ENCODE measurements at places on chromosomes 12 and 14. TPM values are rescaled to one million over a fixed set of nuclear protein-coding genes. Genes with fewer than 3 reads are reported as not detected.

The TMBIM4 gene
- total RNA-seq: 88.7 TPM

The STYK1 gene
- total RNA-seq: 1.6 TPM

GRCh38 chr14:75450381-75451276 is 22.8 kb downstream of the JDP2 start:
- peaks cover 19% of the 10 kb centered on the region for H3K4me1 ChIP-seq
- H3K27ac ChIP-seq: no peak overlapping the region
- DNase-seq: no peak
- no peaks in the 10 kb centered on the region for H3K36me3 ChIP-seq
- no peak overlapping the region for H3K4me3 ChIP-seq

GRCh38 chr14:77707355-77707723 is 484 bp downstream of the ALKBH1 start:
- H3K4me1 ChIP-seq: peaks cover 41% of the 10 kb centered on the region
- H3K27me3 ChIP-seq: no peaks in the 10 kb centered on the region
- H3K27ac ChIP-seq: peak overlapping the region; percentile 90
- peak overlapping the region; percentile 93 for H3K4me3 ChIP-seq
- H3K36me3 ChIP-seq: peaks cover 8% of the 10 kb centered on the region

The ADCY6 gene
- total RNA-seq: 0.67 TPM

- no peak overlapping the region for H3K27ac ChIP-seq
- no peak overlapping the region for H3K4me3 ChIP-seq
- no peak for DNase-seq
- H3K27me3 ChIP-seq: no peaks in the 10 kb centered on the region
Measured at GRCh38 chr12:77687321-77687720, 143.4 kb upstream of the NAV3 start.

The EML5 gene
- 4.9 TPM for total RNA-seq

The RD3L gene
- not detected for total RNA-seq

DNA sequence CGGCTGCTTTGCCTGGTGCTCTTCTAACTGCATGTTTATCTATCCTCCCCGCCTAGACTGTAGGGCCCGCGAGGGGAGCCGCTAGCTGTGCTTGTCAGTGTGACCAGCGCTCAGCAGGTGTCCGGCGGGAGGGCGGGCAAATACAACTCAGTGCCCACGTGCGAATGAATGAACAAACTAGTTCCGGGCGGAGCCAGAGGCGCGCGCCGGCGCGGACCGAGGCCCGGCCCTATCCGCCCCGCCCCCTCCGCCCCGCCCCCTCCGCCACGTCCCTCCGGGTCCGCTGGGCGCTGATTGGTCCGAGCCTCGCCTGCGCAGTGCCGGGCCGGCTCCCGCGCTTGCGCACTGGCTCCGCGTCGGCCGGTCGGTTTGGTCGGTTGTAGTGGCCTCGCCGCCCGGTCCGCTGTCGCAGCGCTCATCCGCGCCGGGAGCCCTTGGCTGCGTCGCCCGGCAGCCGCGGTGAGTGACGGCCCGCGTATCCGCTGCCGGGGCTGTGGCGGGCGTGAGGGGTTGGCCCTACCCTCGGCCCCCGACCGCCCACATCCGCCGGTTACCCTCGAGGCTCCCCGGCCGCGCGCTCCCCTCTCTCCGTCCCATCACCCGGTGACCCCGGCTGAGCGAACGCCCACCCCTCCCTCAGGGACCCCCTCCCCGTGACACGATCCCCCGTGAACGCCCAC is 60.0 kb downstream of the DDX51 start:
- H3K36me3 ChIP-seq: peaks cover 5% of the 10 kb centered on the region
- peak overlapping the region; percentile 81 for H3K27ac ChIP-seq
- H3K27me3 ChIP-seq: no peaks in the 10 kb centered on the region
- peaks cover 27% of the 10 kb centered on the region for H3K4me1 ChIP-seq
- peak; percentile 90 for DNase-seq

The PLXNC1 gene
- 11.3 TPM for total RNA-seq

- H3K27ac ChIP-seq: no peak overlapping the region
- H3K4me3 ChIP-seq: no peak overlapping the region
- no peak for DNase-seq
- H3K36me3 ChIP-seq: no peaks in the 10 kb centered on the region
- H3K4me1 ChIP-seq: no peaks in the 10 kb centered on the region
- peaks cover 9% of the 10 kb centered on the region for H3K27me3 ChIP-seq
Measured at GRCh38 chr14:96178461-96179321, 25.9 kb upstream of the BDKRB2 start.

GRCh38 chr14:56063131-56063530 is 55.1 kb upstream of the PELI2 start:
- no peak for DNase-seq
- H3K27ac ChIP-seq: no peak overlapping the region
- peaks cover 13% of the 10 kb centered on the region for H3K4me1 ChIP-seq
- no peak overlapping the region for H3K4me3 ChIP-seq
- peaks cover 21% of the 10 kb centered on the region for H3K27me3 ChIP-seq
- no peaks in the 10 kb centered on the region for H3K36me3 ChIP-seq

DNA sequence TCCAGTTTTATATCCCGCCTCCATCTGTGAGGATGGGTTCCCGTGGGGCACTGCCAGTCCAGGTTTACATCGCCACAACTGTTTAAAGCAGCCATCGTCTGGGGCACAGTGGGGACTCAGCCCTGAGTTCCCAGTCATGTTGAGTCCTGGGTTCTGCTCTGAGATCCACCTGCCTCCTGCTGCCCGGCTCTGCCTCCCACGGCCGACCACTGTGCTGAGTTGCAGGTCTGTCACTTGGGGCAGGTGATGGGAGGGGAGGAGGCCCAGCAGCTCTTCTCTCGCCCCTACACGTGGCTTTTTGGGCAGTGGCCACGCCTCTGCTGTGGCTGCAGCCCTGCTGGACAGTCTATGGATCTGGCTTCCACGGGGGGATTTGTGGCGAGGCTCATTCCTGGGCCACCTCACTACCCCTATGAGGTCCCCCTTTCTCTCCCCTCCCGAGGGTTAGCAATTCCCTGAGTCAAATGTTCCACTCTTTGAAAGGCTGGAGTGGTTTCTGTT is 143.0 kb downstream of the ADGRD1 start:
- no peaks in the 10 kb centered on the region for H3K36me3 ChIP-seq
- peaks cover 14% of the 10 kb centered on the region for H3K4me1 ChIP-seq
- DNase-seq: no peak

- no peak overlapping the region for H3K27ac ChIP-seq
- peaks cover 4% of the 10 kb centered on the region for H3K4me1 ChIP-seq
- peaks cover 68% of the 10 kb centered on the region for H3K27me3 ChIP-seq
- H3K4me3 ChIP-seq: peak overlapping the region; percentile 65
- no peak for DNase-seq
Measured at GRCh38 chr12:65728455-65728847, 95.8 kb upstream of the HMGA2 start.

- H3K36me3 ChIP-seq: no peaks in the 10 kb centered on the region
- no peak overlapping the region for H3K4me3 ChIP-seq
- no peaks in the 10 kb centered on the region for H3K4me1 ChIP-seq
- no peaks in the 10 kb centered on the region for H3K27me3 ChIP-seq
- no peak for DNase-seq
Measured at GRCh38 chr14:23640524-23641141, 4.5 kb downstream of the DHRS2 start.

The EXOC3L4 gene
- total RNA-seq: not detected

The C1QL4 gene
- not detected for total RNA-seq

DNA sequence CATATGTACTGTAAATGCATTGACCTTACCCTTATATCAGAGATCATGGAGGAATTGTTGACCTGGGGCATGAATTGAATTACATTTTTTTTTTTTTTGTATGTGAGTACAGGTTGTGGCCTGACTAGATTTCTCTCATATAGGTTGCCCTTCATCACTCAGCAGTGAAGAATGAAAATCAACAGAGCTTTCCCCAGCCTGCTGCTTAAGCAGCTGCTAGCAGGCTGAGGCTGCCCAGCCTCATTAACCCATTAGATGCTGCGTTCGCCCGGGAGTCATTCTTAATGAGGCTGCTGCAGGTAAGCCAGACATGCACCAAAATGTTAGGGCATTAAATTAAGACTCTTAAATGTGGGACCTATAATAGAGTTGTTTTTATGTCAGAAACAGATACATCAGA is 236.0 kb downstream of the ETNK1 start:
- peaks cover 7% of the 10 kb centered on the region for H3K27me3 ChIP-seq
- no peaks in the 10 kb centered on the region for H3K36me3 ChIP-seq
- no peak overlapping the region for H3K4me3 ChIP-seq
- no peak for DNase-seq
- no peaks in the 10 kb centered on the region for H3K4me1 ChIP-seq

DNA sequence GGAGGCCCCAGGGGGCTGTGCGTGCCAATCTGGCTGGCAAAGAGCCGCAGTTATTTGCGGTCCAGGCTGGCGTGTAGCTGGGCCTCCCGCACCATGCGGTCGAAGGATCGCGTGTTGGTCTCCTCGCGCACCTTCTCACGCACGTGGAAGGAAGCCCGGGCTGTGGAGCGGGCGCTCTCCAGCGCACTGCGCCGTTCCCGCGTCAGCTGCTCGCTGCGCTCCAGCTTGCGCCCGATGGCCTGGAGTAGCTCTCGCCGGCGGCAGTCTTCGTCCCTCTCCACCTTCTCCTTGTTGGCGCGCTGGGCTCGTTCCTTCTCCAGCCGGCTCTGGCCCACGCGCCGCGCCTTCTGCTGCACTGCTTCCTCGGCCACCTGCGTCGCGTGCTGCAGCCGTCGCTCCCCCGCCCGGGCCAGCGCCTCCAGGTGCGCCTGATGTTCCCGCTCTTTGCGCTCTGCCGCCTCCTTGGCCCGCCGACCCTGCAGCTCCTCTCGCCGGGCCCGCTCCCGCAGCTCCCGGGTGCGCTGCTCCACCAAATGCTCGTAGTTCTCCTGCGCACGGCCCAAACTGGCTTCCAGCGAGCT is 3.1 kb downstream of the CCDC177 start:
- H3K4me1 ChIP-seq: peaks cover 9% of the 10 kb centered on the region
- no peak for DNase-seq
- no peak overlapping the region for H3K27ac ChIP-seq
- peaks cover 79% of the 10 kb centered on the region for H3K27me3 ChIP-seq
- no peak overlapping the region for H3K4me3 ChIP-seq
- no peaks in the 10 kb centered on the region for H3K36me3 ChIP-seq

- no peak overlapping the region for H3K27ac ChIP-seq
- DNase-seq: no peak
- H3K27me3 ChIP-seq: peaks cover 38% of the 10 kb centered on the region
- no peak overlapping the region for H3K4me3 ChIP-seq
- H3K4me1 ChIP-seq: no peaks in the 10 kb centered on the region
Measured at GRCh38 chr12:66020481-66020880, 110.1 kb downstream of the LLPH start.

DNA sequence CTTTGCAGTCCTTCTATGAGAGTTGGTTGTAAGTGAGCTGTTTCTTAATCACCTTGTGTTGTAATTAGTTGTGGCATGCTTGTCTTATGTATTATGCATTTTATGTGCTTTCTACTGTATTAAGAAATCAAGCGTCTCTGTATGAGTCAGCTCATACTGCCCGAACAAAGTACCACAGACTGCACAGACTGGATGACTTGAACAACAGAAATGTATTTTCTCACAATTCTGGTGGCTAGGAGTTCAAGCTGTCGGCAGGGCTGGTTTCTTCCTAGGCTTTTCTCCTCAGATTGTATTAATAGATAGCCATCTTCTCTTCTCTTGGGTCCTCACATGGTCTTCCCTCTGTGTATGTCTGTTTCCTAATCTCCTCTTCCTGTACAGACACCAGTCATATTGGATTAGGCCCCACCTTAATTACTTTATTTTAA is 77.7 kb downstream of the FLRT2 start:
- H3K36me3 ChIP-seq: no peaks in the 10 kb centered on the region
- no peaks in the 10 kb centered on the region for H3K27me3 ChIP-seq
- DNase-seq: no peak
- no peaks in the 10 kb centered on the region for H3K4me1 ChIP-seq
- no peak overlapping the region for H3K27ac ChIP-seq

- H3K36me3 ChIP-seq: peaks cover 11% of the 10 kb centered on the region
- H3K4me1 ChIP-seq: peaks cover 12% of the 10 kb centered on the region
Measured at GRCh38 chr14:74698465-74698864, 14.4 kb downstream of the AREL1 start.

DNA sequence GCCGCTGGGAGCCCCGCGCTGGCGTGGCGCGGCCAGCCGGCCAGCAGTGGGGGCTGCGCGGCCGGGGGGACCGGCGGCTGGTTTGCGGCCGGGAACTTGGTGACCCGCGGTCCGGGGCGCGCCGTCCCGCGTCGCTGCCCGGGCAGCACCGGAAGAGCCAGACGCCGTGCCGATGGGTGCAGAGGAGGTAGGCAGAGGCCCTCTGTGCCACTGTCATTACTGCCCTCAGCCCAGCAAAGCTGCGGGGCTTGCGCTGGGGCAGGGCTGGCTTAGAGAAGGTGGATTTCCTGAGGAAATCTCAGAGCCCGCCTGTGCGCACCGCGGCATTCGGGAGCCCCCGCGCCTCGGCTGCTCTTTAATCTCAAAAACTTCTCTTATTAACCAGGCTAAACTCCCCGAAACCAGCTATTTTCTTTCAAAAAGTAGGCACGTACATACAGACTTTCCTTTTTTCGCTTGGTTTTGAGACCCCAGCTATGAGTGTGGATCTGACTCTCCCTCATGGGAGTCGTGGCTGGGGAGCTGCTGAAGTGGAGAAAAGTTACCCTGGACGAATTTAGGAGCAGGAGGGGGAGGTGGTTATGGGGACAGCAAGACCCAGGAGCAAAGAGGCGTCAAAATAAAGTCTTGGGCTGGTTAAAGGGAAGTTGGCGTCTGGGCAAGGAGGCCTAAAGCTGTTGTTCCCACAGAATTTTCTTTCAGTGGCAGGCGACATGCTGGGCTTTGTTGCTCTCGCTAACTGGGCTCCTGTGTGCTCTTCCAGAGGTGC is 802 bp downstream of the SUSD6 start:
- H3K27me3 ChIP-seq: no peaks in the 10 kb centered on the region
- peaks cover 9% of the 10 kb centered on the region for H3K36me3 ChIP-seq
- peak overlapping the region; percentile 92 for H3K4me3 ChIP-seq
- H3K4me1 ChIP-seq: peaks cover 58% of the 10 kb centered on the region
- DNase-seq: peak; percentile 53

The PIANP gene
- total RNA-seq: 0.58 TPM

GRCh38 chr14:68245146-68246073 is 425.8 kb downstream of the RAD51B start:
- peaks cover 43% of the 10 kb centered on the region for H3K4me1 ChIP-seq
- no peaks in the 10 kb centered on the region for H3K36me3 ChIP-seq
- no peak overlapping the region for H3K4me3 ChIP-seq
- no peaks in the 10 kb centered on the region for H3K27me3 ChIP-seq
- no peak overlapping the region for H3K27ac ChIP-seq

DNA sequence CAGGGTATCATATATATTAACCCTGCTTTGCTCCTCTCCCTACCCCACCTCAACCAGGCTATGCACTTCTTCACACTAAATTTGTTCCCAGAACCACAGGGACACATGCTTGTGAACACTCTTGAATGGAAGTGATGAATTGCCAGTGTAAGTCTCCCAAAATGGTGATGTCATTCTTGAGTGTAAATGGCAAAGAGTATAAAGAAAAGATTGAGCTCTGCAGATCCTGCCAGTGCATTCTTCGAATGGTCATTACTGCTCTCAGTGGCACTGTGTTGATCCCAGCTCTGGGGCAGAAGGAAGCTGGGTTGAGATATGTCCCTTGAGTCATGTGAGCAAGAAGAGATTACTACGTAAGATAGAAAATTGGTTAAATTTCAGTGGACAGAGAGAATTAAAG is 313.1 kb downstream of the TMEM117 start:
- DNase-seq: no peak
- H3K36me3 ChIP-seq: no peaks in the 10 kb centered on the region
- no peak overlapping the region for H3K4me3 ChIP-seq
- no peaks in the 10 kb centered on the region for H3K4me1 ChIP-seq
